ENCODE measurements at places on chromosomes 7 and 10. TPM values are rescaled to one million over a fixed set of nuclear protein-coding genes. Genes with fewer than 3 reads are reported as not detected.

ANKIB1 gene
- total RNA-seq, result 43.4 TPM

CALHM2 gene
- total RNA-seq, result 2.4 TPM

CNNM2 gene
- total RNA-seq, result 27.0 TPM

ARMH3 gene
- 17.9 TPM for total RNA-seq

PRKG1 gene
- total RNA-seq, result 15.6 TPM

PLEKHS1 gene
- total RNA-seq, result not detected

DNA sequence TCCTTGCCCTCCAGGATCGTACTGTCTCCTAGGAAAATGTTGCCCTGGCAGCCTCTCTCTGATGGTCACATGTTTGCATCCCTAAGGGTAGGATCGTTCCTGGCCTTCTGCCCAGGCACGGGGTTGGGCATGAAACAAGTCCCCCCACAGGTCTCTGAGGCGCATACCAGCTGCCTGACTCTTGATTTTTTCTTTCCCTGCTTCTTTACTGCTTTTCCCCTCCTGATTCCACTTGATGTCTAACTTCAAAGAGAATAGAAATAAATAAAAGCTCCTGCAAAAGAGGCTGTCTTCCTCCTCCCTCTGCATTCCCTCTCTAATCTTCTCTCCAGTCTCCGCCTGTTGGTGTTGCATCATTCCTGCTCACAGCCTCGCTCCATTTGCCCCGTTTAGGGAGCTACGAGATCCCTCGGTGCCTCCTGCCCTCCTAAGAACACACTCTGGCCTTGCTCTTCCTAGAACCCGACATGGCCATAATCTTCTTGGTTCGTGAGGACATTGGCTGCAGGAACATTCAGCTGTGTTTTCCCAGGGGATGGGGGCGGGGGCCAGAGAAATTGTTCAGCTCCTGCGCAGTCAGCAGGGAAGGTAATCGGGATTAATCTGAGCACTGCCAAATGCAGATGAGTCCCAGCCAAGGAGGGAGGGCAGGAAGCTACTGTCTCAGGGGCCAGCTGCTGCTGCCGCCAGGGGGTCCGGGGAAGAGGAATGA, 26.0 kb downstream of the LEP start:
- peak; percentile 59 for DNase-seq

GRCh38 chr10:79273604-79274003, 73.7 kb upstream of the PPIF start:
- no peak for DNase-seq

- no peak for DNase-seq
Measured at GRCh38 chr10:93420091-93420490, 62.0 kb downstream of the MYOF start.

DNA sequence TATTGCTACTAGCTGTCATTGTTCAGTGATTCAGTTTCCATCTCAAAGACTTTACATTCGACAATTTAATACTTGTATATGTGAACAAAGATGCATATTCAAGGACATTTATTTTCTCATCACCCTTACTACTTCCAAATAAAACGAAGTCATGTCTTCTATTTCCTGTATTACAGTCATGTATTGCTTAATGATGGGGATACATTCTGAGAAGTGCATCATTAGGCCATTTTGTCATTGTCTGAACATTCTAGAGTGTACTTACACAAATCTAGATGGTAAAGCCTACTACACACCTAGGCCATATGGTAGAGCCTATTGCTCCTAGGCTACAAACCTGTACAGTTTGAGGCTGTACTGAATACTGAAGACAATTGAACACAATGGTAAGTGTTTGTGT, 6.5 kb downstream of the C10orf95 start:
- DNase-seq, result no peak

GRCh38 chr10:113356794-113357680, 195.8 kb upstream of the HABP2 start:
- DNase-seq, result no peak

DNA sequence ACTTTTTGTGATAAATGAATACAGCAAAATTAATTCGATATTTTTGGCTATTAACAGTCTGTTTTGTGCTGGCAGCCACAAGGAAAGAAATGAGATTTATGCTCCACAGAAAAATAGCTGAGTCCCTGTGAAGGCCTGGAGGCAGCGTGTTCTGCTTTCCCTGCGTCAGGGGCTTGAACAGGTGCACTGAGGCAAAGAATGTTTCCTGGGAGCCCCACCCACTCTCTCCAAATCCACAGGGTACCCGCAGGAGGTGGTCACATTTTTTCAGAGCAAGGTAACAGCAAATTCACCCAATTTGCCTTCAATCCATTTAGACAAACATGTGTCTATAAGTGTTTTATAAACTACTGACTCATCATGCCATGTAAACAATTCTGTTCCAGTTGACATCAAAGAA, 308.1 kb downstream of the TCERG1L start:
- no peak for DNase-seq

DNA sequence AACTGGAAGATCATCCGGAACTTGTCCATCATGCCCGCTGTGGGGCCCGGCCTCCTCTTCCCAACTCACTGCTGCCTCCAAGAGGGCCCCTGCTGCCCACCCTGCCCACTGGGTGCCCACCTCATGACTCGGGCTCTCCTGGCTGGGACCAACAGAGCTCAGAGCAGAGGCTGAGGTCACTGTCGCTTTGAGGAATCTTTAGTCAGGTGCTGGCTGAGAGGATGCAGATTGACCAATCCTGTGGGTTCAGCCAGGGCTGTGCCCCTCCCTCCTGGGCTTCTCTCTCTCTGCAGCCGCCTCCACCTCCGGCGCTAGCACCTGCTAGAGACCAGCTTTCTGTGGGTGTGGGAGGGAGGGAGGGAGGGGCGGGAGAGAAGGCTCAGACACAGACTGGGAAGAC, at the start of gene CALHM1:
Gene CALHM1, minus strand, starts transcription at position 181 of the 400 bp plus-strand sequence. Its CDS starts 149 bp downstream, at position 32.
- DNase-seq, result peak; percentile 65

DNA sequence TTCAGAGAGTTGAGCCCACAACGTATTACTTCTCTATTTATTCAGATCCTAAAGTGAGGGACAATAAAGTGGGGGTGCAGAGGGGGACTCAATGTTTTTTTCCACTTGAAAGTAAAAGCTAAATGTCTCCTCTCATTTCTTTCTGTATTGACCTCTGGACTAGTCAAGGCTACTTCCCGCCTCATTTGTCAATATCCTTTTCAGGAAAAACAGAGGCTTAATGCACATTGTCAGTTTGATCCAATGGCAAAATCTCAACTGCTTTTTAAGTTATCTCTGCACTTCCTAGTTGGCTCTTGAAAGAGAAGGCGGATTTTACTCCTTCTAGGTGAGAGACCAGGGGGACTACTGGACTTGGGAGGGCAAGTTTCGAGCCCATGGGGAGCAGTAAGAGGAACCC, 56.4 kb downstream of the HIPK2 start:
- DNase-seq, result no peak

DNA sequence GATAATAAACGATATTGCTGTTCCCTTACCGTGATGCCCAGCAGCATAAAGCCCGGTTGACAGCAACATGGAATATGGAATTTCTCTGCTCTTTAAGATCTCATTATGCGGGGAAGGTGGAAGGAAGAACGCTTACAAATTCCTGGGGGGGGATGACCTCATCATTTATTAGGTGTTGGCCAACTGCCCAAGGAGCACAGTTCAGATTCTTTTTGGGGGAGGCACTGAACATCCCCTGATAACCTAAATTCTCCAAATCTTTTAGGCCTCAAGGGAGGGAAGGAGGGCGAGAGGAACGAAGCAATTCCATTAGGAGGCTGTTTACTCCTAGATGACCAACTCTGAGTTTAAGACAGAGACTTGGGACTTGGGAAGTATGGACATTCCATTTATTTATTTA, 5.2 kb upstream of the COL26A1 start:
- DNase-seq, result no peak

DNA sequence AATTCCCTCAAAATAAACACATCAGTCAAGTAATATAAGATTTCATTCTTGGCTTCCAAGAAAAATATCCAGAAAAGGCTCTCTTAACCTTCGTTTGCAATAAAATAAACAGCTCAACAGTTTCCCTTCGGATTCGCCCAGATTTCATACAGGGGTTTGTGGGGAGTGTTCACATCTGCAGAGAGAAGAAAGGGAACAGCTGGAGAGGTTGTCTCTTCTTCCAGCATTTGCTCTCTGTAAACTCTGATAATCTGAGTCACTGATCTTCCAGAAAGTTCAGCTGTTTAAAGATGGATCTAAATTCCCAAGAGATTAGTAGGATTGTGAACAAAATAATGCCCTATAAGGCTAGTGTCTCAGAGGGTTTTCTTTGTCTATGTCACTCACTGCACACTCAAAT, 277.9 kb downstream of the HPSE2 start:
- DNase-seq, result no peak

DNA sequence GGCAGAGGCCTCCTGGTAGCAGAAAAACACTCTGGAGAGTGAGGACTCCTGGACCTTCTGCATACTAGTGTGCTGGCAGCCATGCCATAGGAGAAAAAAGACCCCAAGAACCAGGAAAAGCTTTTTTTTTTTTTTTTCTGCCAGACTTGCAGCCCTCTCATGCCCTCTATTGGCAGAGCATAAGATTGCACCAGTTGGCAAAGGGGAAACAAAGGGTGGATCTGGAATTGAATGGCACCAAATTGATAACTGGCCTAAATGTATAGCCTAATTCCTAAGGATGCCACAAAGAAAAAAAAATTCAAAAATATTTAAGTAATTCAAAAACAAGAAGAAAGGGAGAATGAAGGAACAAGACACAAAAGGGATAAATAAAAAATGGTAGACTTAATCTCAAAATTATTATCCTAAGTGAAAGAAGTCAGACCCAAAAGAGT, 112.5 kb upstream of the GHITM start:
- peak; percentile 50 for DNase-seq

GRCh38 chr10:128055061-128055868, 71.0 kb downstream of the MKI67 start:
- DNase-seq, result no peak

DNA sequence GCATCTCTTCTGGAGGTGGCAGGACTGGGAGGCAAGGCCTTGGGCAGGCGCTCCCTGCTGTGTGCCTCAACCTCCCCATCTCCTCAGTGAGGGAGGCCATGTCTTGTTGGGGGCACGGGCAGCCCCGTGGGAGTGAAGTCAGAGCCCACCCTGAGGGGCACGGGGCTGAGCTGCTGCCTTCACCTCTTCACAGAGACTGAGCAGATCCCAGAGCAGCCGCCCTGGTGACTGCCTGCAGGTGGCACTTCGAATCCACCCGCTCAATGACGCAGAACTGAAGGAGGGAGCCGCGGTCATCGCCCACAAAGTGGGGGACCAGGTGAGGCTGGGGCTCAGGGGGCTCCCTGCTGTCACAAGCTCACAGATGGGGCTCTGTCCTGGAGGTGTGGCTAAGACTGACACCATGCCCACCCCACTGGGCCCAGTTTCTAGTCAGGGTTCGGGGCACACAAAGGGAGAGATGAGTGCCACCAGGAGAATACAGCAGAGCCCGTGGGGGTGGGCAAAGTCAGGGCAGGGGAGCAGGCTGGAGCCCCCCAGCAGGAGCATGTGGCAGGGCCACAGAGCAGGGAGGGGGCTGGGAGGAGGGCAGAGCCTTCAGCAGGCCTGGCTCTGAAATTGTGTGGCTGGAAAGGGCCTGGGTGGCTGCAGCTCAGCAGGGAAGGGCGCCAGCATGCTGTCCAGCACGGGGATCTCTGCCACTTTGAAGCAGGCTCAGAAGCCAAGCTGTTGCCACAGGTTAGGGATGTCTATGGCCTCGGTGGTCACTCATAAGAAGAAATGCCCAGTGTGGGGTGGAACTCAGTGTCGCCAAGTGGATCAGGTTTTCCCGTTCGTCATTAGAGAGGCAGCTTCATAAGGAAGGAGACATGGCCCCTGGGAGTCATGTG, 18.8 kb upstream of the CHST12 start:
- DNase-seq, result no peak

GRCh38 chr7:49636400-49636799, 137.0 kb upstream of the VWC2 start:
- no peak for DNase-seq

DNA sequence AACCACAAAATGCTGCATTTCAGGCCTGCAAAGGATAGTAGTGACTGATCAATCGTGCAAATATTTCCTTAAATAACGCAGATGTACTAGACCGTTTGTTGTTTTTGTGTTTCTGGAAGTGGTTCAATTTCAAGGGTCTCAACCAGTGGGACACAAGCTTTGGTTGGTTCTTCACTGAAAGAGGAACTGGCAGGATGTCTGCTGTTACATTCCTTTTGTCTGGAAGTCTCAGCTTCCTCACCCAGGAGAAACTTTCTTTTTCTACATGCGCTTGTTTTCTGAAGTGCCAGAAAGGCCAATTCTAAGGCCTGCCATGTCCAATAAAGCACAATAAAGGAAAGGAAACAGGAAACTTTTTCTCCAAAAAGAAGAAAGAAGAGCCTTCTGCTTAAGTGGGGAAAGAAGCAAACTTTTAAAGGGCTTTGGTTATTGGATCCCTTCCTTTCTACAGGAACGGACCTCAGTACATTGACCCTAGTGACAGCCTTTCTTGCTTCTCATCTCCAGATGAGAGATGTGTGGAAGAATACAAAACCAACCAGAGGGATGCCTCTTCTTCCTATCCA, 4.1 kb downstream of the DKK1 start:
- no peak for DNase-seq

DNA sequence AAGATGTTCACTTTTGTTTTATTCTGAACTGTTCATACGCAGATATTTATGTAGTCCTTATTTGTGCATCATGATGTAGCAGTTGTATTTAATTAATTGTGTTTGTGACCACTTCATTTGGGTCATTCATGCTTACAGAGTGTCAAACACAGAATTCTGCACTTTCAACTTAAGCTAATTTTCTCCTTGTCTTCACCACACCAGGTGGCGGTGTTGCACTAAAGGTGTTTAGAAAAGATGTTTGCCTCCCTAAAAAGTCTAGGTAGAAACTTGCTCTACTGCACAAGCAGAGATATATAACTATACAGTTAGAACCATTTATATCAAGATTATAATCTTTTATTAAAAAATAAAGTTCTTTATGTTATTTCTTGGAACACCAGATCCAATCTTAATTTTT, 1.3 kb upstream of the TAS2R38 start:
- DNase-seq, result peak; percentile 48

- peak; percentile 60 for DNase-seq
Measured at GRCh38 chr7:151138153-151138851, 29.2 kb downstream of the GBX1 start.

DNA sequence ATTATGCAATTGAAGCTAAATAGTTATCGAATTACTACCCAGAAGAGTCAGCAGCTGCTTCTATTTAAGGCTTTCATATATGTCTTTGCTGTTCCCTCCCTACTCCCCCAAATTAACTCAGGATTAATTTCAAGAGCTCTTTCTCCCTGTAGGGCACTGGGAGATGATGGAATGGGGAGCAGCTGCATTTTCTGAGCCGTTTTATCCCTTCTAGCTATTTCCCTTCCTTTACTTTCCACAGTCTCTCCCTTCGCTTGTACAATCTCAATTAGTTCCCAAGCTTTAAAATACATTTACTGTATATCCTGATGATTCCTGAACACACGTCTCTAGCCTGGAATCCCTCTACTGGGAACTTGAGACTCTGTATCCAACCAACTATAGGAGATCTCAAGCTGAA, 19.8 kb upstream of the TSPAN12 start:
- DNase-seq, result no peak

DNA sequence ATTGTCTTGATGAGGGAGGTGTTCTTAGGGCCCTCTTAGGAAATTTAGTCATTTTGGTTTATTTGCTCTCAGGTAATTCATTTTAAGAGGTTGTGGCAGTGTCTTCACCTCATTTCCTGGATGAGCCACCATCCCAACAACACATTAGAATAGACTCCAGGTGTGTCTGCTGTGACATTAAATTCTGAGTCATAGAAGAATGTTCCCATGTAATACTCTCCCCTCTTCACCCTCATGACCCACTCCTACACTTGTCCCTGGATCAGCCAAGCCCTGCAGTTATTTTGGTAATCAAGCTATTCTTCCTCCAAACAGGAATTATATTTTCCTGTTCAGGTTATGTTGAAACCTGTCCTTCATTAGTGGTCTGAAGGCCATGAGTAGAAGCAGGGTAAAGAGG, 944.1 kb downstream of the SORCS3 start:
- no peak for DNase-seq

- no peak for DNase-seq
Measured at GRCh38 chr7:37831244-37831643, 17.2 kb upstream of the NME8 start.
